ENCODE measurements at places on chromosomes 16 and 17.

GRCh38 chr17:77526259-77526711 is 385.5 kb downstream of the SEC14L1 start:
- no peak for DNase-seq

DNA sequence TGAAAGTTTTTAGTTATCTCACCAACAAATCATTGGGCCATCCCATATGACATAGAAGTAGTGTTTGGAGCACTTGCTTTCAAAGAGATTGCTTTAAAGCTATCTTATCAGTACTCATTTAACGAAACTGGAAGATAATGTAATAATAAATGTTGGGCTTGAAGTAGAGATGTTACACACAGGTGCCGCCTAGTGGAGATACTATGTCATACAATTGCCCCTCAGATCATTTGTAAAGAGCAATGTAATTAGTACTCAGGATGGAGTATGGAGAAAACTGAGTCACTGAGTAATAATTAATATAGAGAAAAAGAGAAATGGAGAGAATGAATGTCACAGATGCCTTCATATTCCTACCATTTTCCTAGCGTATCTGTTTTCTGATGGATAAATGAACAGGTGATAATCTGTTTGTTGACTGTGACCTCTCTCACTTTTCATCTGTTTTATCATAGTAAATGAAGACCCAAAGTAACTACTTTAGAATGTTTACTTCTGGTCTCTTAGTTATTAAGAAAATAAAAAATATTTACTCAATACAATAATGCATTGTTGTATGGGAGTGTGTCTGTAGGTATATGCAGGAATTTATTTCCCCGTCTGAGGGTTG is 80.4 kb downstream of the EFCAB5 start:
- DNase-seq = no peak

GRCh38 chr16:82972331-82972919 is 345.7 kb downstream of the CDH13 start:
- DNase-seq = no peak

GRCh38 chr16:15502041-15502725 is 67.8 kb downstream of the BMERB1 start:
- DNase-seq = no peak

GRCh38 chr17:56727876-56728617 is 105.7 kb downstream of the C17orf67 start:
- no peak for DNase-seq

DNA sequence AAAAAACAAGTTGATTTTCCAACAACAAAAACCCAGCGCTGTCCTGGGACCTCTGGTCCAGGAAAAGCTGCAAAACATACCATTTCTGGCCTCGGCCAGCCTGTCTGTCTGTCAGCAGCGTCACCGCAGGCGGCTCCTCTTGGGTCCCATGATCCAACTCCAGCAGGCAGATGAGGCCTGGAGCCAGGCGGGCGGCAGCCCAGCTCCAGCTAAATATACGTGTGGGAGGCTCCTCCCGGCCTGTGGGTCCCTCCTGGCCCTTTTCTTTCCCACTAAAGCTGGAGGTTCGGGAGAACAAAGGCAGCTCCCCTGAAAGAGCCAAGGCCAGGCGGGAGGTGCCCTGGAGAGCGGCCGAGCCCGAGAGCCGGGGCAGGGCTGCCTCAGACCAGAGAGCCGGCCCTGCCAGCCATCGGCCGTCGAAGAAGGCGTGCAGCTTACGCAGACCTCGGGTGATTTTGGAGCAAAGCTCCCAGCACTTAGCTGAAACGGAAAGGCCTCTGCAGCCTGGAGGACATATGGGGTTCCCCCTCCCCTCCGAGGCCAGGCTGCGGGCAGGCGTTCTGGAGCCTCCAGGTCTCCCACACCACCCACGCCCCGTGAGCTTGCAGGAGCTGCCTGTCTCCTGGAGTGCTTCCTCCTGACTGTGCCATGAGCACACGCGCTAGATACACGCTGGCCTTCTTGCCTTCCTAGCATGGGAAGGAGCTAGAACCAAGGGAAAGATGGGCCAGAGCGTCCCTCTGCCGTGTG is 19.9 kb upstream of the JPH3 start:
- DNase-seq = no peak

DNA sequence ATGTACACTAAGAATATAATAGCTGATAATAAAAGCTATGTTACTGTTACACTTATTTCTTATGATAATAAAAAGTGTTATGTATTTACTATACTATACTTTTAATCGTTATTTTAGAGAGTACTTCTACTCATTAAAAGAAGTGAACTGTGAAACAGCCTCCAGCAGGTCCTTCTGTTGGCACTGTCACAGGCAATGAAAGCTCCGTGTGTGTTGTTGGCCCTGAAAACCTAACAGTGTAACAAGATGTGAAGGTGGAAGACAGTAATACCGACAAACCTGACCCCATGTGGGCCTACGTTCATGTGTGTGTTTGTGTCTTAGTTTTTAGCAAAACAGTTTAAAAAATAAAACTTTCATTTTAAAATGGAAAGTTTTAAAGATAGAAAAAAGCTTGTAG is 91.8 kb downstream of the STH start:
- no peak for DNase-seq

DNA sequence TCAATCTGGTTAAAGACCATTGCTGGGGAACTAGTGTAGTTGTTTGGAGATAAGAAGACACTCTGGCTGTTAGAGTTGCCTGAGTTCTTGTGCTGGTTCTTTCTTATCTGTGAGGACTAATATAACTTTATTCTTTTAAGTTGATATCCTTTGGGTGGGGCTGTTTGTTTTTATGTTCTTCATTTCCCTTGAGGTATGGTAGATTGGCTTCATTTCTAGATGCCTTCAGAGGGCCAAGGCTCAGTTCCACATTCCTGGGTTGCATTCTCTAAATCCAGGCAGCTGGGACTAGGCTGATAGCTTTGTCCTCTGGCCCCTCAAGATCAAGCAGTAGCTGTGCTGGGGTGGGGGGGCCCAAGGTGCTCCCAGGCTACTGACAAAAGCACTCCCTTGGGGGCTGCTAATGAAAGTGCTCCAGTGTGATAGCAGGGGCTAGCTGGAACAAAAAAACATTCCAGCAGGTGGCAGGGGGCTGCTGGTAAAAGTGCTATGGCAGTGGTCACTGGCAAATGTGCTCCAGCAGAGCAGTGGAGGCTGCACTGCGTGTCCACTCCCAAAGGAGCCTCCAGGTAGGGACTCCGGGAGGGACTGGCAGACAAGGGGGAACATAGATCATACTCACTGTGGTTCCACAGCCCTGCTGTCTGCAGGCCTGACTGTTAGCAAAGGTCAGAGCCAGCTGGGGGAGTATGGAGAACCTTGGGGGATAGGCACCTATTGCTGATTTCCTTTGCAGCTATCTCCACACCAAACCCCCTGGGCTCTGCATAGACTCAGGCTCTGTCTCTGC is 45.9 kb upstream of the KCNJ16 start:
- no peak for DNase-seq

- no peak for DNase-seq
Measured at GRCh38 chr16:89113661-89114060, 20.0 kb downstream of the ACSF3 start.

- DNase-seq = no peak
Measured at GRCh38 chr17:55377671-55378275, 43.9 kb downstream of the MMD start.

DNA sequence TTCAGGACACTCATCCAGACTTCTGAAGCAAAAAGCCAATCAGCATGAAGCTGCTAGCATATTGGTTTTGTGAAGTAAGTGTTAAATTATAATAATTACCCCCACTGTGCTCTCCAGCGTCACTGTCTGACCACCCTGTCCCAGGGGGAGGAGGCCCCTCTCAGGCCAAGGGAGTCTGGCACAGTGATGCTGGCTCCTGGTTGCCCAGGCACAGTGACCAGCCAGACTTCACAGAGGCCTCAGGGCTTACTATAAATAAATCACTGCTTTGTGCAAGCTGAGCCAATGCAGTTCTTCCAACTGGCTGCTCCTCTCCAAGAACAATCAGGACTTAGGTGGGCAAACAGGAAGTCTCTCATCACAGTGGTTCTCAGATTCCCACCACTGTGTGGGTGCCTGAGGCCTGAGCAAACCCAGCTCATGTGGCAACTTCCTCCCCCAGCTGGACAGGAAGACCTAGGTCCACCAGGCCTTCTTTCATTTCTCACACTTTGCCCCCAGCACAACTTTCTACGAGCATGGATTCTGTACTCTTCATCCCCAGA is 1.7 kb upstream of the DBNDD1 start:
- no peak for DNase-seq

DNA sequence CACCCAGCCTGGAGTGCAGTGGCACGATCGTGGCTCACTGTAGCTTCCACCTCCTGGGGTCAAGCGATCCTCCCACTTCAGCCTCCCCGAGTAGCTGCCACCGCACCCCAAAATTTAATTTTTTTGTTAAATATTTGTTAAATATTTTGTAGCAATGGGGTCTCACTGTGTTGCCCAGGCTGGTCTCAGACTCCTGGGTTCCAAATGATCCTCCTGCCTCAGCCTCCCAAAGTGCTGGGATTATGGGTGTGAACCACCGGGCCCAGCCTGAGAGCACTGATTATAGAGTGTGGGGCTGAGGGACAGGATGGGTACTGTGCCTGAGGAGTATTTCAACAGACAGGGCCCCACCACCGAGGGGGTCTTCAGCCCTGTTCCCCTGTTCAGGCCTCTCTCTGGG is 35.6 kb downstream of the TPSG1 start:
- DNase-seq = no peak

GRCh38 chr16:10558746-10559641 is 21.4 kb downstream of the EMP2 start:
- DNase-seq = no peak

- no peak for DNase-seq
Measured at GRCh38 chr17:6623941-6624340, 16.6 kb downstream of the KIAA0753 start.

GRCh38 chr16:85879975-85880831 is 18.8 kb upstream of the IRF8 start:
- no peak for DNase-seq

DNA sequence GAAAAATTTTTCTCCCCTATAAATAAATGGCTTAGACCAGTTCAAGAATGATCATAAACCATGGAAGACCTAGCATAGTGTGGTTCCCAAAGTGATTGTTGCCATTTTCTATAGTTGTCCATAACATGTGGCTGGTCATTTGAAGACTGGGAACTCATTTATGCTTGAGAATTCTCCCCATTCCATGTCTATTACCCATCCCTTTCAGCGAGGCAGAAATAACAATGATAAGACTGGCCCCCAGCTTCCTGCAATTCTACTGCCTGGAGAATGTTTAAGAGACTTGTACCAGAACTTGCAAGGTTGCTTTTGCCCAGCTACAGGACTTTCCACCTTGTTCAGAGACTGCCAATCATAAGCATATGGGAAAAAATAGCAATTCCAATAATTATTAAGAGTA is 146.5 kb upstream of the CDH11 start:
- DNase-seq = no peak

GRCh38 chr17:9755083-9755482 is 36.3 kb downstream of the DHRS7C start:
- DNase-seq = no peak

- no peak for DNase-seq
Measured at GRCh38 chr17:4187076-4187475, 44.1 kb downstream of the CYB5D2 start.

DNA sequence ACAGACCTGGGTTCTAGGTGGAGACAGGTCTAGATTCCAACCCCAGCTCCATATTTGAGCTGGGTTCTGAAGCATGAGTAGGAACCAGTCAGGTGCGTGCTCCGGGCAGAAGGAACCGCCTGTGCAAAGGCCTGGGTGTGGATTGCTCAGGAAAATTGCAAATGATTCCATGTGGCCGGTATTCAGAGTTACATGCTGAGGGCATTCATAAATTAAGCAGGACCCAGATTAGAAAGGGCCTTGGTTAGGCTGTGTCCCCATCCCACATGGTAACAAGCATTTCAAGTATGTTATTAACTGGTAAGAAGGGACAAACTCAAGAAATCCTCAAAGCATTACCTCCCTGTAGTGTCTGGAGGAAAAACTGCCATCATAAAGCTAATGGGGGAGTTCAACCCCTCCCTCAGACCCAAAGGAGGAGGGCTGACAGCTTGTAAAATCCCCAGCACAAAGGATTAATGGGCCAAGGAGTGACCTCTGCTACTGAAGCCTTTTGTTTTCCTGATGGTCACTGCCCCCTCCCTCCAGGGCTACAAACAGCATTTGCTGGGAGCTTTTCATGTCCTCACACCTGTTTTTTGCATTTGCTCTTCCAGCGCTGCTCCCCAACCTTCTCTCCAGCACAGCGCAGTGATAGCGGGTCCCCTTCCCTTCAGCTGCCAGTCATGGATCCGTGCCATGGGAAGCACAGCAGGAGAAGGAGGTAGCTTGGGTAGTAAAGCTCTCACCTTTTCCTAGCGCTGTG is 218.0 kb downstream of the C16orf95 start:
- no peak for DNase-seq

DNA sequence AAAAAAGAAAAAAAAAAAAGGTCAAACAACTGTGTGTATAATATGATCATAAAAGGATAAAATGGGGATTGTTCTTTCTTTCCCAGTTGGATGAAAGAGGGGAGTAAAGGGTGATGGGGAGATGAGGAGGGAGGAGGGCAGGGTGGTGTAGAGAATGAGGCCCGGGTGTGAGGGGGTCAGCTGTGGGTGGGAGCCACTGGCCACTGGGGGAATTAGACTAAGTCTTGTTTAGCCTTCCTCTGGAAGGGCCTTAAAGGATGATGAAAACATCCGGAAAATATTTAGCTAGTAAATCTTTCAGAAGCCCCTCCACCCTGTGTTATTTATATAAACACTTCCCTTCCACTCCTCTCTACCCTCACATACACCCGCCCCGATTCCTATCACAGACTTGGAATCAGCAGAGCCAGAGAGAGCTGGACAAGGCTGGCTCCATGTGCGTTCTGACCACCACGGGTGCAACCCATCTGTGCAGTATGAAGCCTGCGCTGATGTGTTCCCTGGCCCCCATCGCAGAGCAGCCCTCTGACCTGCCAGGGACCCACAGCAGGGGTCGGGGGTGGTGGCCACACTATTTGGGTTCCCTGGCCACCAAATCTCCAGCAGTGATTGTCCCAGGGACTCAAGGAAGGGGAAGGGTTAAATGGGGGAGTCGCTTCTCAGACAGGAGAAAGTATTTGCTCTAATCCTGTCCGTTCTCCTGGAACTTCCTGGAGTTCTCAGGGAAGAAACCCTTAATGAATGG is 72.7 kb downstream of the GAS7 start:
- no peak for DNase-seq

DNA sequence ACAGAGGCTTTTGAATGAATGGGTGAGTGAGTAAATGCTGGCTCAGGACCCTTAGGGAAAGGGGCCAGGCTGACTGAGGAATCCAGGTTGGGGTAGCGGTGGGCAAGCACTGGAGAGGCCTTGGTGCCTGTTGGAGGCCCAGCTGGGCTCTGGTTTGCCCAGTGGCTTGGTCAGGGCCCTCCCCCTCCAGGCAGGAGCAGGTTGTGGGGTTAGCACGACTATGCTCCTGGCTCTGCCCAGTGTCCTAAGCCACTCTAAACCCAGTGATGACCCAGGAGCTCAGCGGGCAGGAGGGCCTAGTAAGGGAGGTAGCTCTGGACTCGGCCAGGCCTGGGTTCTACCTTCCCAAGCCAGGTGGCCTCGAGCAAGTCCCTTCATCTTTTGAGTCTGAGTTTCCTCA is 7.5 kb downstream of the MYO15A start:
- no peak for DNase-seq

DNA sequence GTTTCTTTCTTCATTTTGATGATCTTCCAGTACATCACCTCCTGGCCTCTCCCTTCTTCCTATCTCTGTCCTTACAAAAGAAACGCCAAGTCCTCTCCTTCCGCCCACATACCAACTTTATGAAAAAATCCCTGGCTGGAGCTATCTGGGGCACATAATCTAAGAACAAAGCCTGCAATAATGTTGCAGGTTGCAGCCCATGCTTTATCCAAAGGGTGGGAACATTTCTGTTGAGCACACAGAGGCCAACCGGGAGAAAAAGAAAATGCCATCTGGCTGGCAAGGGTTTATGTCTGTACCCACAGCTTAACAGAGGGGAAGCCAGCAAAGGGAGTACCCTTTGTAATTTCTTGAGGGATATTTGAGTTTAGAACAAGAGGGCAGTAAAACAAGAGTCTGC is 409.6 kb downstream of the SOX9 start:
- DNase-seq = no peak
